Stimulated activated CD4-positive, alpha-beta T cell treated with anti-CD3 and anti-CD28 coated beads, Interleukin-1b, Interleukin-23, amount 100 ng/mL, for 4 hours (primary cell): ENCODE measurements at places on chromosomes 11 and 22.

DNA sequence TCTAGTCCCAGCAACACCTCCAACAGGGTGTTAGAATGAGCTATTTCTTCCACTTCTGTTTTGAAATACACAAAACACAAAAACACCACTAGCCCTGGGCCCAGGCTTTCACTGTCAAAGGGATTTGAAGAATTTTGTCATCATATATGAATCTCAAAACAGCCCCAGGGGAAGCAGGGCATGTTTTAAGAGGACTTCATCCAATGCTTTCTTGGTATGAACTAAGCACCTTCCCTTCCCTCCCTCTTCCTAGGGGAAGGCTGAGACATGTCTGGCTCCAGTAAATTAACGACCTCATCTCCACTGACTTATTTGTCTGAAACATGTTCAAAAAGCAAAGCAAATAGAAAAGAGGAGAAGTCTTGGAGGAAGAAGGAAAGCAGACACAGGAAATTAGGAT is 75.7 kb upstream of the INCENP start:
- DNase-seq = no peak

GRCh38 chr22:29581799-29582198 is 886 bp upstream of the NIPSNAP1 start:
- DNase-seq = no peak

GRCh38 chr11:113675003-113675561 is 31.0 kb downstream of the TMPRSS5 start:
- DNase-seq = no peak

DNA sequence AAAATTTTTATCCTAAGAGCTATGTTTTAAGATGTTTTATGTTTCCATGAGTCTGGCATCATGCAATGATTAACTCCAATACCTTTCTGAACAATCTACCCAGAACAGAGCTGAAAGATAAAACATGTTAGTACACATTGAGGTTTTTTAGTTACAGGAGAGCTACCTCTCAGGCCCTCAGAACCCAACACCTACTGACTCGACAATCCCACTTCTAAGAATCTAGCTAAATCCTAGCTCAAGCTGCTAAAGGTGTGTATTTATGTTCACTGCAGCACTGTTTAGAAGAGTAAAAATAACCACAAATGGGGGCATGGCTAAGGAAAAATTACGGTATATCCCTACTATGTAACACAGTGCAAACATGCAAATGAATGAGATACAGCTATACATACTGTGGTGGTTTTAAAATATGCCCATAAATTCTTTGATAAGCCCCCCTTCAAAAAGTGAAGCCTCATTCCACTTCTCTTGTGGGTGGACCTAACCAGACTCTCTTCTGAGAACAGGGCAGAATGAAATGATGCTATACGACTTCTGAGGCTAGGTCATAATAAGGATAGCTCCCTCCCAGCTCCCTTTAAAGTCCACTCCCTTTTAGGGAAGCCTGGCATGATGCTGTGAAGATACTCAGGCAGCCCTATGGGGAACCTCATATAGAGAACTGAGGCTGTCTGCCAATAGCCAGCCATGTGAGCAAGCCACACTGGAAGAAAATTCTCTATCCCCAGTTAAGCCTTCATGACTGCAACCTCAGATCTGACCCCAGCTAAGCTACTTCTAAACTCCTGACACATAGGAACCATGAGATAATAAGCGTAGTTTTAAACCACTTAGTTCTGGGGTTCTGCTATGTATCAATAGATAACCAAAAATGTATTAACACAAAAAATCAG is 29.5 kb downstream of the TMEM123 start:
- DNase-seq = no peak

- DNase-seq = no peak
Observed at GRCh38 chr11:33500332-33500731, 200.3 kb downstream of the C11orf91 start.

GRCh38 chr11:72491001-72491400 is 56.7 kb upstream of the CLPB start:
- DNase-seq = no peak

- DNase-seq = no peak
Observed at GRCh38 chr11:95341221-95341620, 110.2 kb upstream of the SESN3 start.

- DNase-seq = no peak
Observed at GRCh38 chr11:16713594-16713993, 24.9 kb upstream of the C11orf58 start.

DNA sequence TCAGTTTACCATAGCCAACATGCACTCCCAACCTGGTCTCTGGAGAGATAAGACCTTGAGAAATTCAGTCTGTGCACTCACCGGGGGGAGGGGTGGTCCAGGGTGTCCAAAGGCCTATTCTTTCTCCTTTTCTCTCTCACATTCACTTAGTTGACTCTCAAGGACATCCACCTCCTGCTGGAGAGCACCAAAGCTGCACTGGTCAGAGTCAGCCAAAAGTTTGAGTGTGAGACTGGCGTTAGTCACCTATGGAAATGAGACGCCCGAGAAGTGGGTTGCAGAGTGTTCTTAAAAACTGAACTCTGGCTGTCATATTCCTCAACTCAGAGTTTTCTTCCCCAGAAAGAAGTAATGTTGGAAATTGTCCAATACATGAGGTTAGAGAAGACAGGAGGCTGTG is 5.0 kb upstream of the UBQLNL start:
- no peak for DNase-seq

DNA sequence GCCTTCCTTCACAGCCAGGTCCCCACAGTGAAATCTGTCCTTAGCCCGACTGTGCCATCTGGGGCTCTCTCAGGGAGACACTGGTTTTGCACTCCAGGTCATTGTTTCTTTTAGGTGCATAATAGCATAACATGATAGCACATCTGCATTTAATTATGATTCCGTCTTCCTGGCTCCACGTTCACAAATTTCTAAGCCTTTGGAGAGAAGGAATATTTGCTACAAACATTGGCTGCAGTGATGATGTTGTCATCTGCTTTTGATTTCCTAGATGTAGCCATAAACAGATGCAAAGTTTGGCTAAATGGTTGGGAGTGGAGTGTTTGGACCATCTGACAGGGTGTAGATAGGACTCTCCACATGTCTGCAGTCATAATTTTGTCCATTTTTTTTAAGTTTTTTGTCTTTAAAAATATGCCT is 12.0 kb upstream of the CAT start:
- DNase-seq = no peak

- no peak for DNase-seq
Observed at GRCh38 chr22:39688186-39688785, 117.7 kb downstream of the CACNA1I start.

GRCh38 chr22:45863981-45864751 is 112.8 kb downstream of the WNT7B start:
- DNase-seq = peak; percentile 63

DNA sequence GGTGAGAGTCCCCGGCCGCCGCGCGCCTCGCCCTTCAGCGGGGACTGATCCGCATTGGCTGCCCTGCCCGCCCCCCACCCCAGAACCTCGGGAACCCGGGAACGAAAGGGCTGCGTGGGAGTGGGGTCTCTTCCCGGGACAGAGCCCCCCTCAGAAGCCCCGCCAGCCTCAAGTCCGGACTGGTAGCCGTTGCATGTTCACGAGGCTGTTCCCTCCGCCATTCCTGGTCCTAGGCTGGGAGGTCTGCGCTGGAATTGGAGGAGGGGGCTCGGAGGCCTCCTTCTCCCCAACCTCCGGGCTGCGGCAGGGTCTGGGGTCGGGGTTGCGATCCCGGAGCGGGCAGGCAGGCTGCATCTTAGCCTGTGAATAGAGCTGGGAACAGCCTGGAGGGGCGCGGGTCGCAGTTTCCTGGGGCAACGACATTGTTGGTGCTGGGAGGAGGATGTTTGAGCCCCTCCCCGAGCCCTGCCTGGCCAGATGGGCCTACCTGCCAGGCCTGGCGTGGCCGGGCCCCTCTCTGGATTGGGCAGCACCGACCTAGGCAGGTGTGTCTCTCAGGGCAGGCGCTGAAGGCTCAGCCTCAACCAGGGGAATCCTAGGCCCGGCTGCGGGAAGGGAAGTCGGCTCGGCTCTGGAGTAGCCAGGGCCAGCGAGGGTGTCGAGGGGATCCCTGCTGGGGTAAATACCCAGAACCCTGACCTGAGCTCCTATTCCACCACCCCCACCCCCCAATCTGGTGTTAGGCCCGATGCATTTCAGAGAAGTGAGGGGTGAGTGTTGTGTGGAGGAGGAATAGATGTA is 670 bp downstream of the MAPK8IP1 start:
- DNase-seq = no peak

- no peak for DNase-seq
Observed at GRCh38 chr11:36700246-36700645, 102.2 kb upstream of the RAG2 start.

- DNase-seq = no peak
Observed at GRCh38 chr11:30583476-30584280, 2.5 kb downstream of the MPPED2 start.

GRCh38 chr11:123373754-123374621 is 56.1 kb upstream of the GRAMD1B start:
- no peak for DNase-seq

- no peak for DNase-seq
Observed at GRCh38 chr22:27673839-27674238, 127.7 kb downstream of the MN1 start.

- DNase-seq = no peak
Observed at GRCh38 chr22:30078320-30079311, 1.6 kb upstream of the HORMAD2 start.

- DNase-seq = no peak
Observed at GRCh38 chr22:47089796-47090460, 327.5 kb downstream of the TBC1D22A start.

DNA sequence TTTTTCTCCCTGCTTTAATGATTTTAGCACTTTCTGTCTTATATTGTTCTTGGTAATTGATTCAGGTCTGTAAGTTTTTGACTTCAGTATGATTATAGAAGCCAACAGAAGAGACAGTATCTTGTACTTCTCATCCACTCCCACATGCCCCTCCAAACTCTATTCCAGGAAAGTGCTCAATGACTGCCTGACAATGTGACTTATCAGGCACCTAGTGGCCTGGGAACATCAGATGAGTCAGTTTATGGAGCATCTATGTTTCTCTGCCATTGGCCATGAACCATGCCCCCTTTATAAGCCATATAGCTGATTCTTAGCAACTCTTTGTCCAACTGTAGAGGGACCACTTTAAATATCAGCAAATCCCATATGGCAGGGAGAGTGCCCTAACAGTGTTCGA is 179.2 kb upstream of the MTMR2 start:
- DNase-seq = no peak

- no peak for DNase-seq
Observed at GRCh38 chr22:34294986-34295385, 374.7 kb upstream of the LARGE1 start.

DNA sequence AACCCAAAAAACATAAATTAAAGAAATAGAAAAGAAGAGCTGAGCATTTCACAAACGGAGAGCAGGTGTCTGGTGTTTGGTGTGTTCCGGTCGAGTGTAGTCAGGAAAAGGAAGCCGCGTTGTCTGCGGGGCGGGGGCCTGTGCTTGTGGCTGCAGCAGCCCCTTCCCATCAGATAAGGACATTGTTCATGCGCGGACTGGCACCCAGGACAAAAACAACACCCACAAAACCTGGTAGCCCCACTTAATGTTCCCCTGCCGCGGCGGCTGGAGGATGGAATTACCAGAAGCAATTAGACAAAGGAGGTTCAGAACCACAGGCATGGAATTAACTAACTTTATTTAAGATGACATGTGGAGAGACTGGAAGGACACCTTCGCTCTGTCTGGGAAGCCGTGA is 29.9 kb downstream of the KRTAP5-5 start:
- no peak for DNase-seq

GRCh38 chr11:59176330-59176729 is 4.4 kb downstream of the DTX4 start:
- DNase-seq = no peak

DNA sequence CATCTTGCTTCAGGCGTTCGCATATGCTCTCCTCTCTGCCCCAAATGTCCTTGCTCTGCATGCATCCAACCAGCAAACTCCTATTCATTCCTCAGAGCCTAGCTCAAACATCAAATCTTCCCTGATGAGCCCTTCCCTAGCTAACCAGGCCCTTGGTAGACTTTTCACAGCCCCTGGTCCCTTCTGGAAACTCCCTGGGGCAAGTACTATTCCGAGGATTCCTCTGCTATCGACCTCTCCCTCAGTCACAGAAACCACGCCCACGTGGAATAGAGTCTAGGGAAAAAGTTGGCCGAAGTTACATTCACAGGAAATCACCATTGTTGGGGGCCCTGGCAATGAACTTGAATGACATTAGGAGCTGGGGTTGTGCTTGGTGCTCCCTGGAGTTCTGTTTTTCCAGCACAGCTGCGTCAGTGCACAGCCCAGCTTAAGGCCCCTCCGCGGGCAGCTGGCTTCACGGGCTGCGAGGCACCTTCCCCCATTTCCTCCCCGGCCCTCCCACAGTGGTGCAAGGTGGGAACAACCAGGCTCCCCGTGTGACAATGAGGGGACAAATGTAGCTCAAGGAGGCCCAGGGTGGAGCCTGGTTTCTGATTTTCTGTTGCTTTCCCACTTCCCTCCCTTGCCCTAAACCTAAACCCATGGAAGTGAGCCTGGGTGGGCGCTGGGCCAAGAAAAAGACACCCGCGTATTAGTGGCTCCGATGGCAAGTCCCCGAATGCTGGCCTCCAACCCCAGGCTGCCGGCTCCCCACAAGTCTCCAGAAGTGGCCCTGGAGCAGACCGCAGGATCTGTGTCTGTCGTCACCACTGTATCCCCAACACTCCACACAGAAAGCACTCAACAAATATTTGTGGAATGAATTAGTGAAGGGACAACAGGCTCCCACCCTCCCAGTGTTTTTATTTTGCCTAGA is 4.3 kb upstream of the ATP5MGL start:
- DNase-seq = no peak

DNA sequence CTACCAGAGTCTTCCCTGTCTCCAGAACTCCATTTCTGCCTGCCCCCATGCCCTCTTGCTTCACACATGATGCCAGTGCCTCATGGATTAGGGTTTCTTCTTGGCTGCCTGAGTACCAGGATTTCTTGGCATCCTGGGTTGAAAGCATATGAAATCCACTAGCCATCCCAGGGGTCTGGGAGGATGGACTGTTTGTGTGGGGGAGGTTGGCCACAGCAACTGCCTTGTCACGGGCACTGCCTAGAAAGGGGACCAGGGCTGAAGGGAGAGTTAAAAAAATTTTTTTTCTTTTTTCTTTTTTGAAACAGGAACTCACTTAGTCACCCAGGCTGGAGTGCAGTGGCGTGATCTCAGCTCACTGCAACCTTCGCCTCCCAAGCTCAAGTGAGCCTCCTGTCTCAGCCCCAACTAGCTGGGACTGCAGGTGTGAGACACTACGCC is 4.2 kb downstream of the USP35 start:
- no peak for DNase-seq

DNA sequence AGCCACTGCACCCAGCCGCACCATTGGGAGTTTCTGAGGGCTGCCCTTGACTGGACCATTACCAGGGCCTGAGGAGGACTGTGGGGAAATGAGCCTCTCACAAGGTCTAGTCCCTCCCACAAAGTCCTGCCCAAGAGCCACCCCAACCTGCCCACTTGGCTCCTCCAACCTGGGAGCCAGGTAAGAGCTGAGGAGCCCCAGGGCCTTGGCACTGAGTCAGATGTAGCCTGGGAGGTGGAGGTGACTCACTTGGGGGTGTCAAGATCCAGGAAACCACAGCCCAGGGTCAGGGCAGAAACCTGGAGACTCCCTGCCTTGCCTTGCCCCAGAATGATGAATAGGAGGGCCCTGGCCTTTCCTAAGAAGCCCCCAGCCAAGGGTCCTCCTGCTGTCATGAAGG is 25.8 kb upstream of the P2RY2 start:
- DNase-seq = no peak

- DNase-seq = no peak
Observed at GRCh38 chr11:131652231-131652630, 281.8 kb downstream of the NTM start.
